Fibroblast of skin of right quadriceps (primary cell): ENCODE measurements at places on chromosomes 5 and 9.

DNA sequence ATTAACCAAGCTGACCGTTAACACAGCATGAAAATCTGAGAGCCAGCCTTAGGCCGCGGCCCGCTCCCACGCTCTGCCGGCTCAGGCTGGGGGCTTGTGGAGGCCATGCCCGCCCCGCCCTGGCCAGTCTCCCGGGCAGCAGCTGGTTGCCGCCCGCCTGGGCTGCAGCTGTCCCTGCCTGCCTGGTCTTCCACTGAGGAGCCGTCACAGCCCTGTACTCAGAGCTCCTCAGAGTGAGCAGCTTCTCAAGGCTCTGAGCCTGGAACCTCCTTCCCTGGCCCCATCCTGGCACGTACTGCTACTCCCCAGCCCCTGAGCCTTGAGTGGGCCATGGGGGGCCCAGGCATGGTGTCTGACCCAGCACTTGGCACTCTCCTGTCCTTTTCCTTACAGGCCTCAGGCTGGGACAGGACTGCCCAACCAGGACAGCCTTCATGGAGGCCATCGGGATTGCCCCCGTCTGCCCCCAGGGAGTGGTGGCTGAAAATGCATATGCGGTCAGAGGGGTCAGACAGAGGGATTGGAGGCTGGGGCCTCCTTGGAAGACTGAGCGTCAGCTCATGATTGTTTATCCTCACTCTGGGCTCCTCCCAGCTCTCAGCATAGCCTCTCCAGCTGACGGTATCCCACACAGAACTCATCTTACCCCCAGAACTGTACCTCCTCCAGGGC, 11.9 kb downstream of the FGFR4 start:
- no peak for DNase-seq

GRCh38 chr9:78707080-78707479, 410.2 kb downstream of the PSAT1 start:
- DNase-seq = no peak

- peak; percentile 10 for DNase-seq
Measured at GRCh38 chr5:77129391-77129990, 42.4 kb upstream of the ZBED3 start.

DNA sequence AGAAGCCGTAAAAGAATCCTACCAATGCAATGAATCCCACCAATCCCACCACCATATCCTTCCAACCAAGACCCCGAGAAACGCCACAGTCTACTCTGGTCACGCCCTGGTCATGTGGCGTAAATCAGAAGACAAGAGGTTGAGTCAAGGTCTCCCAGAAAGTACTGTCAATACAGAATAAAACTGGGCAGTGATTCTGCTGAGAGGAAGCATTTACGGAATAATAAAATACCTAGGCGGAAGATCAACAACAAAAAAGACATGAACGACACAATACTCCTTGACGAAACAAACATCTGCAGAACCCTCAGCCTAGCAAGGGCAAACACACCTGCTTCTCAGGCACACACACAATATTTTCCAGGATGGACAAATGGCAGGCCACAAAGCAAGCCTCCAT, 62.8 kb downstream of the GOLM1 start:
- no peak for DNase-seq

GRCh38 chr9:79778581-79778980, 206.8 kb downstream of the TLE4 start:
- DNase-seq = no peak
